ENCODE measurements at places on chromosomes 2 and 18.

- DNase-seq: no peak
These were observed 100.1 kb upstream of the TLK1 start for GRCh38 chr2:171260471-171261424.

- DNase-seq: no peak
These were observed 58.9 kb upstream of the ZNF516 start for GRCh38 chr18:76553715-76554546.

DNA sequence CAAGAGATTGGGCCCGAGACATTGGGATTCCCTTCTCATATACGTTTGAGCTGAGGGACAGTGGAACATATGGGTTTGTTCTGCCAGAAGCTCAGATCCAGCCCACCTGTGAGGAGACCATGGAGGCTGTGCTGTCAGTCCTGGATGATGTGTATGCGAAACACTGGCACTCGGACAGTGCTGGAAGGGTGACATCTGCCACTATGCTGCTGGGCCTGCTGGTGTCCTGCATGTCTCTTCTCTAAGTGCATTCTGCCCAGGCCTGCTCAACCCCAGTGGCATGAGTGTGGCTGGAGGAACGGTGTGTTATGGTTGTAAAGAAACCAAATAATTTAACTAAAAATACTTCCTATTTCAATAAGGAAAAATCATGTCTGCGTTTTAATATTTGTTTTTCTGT is 29.9 kb downstream of the CPO start:
- DNase-seq: no peak

DNA sequence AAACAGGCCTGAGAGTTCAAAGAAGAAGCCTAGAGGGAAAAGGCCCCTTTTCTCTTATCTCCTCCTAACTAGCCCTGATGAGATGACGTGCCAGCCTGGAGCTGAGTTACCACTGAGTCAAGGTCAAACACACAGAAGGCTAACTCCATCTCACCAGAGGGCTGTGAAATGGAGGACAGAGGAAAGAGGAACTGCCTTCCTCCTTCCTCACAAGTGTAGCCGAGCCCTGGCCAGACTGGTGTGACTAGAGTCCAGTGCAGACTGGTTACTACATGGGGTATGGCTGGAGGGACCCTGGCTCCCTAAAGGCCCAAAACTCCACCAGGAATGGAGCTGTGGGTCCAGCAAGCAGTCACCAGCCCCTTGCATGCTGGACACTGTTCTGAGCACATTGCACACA is 35.7 kb upstream of the GYPC start:
- DNase-seq: no peak

- DNase-seq: no peak
These were observed 385.0 kb upstream of the FAM98A start for GRCh38 chr2:33984131-33984530.

- DNase-seq: no peak
These were observed 1.9 kb downstream of the PER2 start for GRCh38 chr2:238286551-238286950.

DNA sequence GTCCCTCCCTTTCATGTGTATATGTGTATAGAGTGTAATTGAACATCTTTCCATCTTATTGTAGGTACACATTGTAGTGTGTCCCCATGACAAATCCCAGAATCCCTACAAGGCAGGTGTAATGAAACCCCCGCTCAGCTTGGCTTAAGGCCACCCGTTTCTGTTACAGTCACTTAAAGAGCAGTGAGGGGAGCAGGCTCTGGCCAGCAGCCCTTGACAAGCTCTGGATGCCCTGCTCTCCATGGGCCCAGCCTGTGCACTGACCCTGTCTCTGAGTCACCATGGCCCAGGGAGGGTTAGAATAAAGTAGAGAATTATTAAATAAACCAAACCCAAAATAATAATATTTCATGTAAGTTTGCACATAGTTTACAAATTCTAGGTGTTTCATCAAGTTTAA is 17.2 kb upstream of the MAL start:
- DNase-seq: no peak

DNA sequence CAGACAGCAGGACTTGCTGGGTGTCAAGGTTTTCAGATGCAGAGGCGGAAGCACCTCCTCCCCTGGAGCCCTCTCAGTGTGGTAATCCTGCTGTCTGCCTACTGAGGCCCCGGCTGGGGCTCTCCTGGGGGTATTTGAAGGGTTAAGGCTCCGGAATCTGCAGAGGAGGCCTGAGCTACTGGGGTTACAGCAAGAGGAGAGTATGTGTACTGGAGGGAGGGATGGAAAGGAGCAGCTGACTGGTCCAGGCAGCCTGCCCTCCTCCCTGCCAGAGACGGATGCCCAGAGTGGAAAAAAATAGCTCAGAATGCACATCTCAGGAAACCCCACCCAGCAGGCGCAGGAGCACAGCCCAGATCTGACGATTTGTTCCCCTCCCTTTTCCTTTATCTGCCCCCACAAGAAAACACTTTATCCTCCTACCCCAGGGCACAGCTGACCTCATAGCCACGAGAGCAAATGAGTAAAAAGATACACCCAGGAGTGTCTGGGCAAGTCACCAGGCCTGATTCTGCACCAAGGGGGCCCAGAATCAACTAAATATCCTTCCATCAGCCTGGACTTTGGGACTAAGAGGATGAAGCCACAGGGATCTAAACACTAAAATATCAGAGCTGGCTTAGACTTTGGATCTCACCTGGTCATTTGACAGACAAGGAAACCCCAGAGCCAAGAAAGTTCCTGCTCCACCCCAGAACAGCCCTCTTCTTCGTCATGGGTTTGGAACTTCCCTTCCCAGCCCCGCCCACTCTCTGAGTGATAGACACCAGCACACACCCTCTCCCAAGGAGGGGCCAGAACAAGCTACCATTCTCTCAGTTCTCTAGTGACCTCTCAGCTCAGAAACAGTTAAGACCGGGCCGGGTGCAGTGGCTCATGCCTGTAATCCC is 5.5 kb downstream of the TMBIM1 start:
- peak; percentile 89 for DNase-seq

DNA sequence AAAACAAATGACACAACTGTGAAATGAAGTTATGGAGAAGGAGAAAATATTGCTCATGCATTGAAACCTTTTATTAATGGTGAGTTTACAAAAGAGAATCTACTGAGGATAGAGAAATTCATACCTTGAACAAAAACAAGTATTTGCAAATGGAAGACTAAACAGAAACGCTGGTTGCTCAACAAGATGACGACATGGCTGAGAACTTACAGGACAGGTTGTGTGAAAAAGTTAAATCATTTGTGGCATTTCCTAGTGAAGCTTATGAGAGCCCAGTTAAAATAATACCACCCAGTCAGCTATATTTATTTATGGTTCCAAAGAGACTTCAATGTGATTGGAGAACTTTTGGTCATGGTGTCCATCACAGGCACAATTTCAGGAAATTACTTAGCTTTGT is 148.6 kb upstream of the PKDCC start:
- no peak for DNase-seq

DNA sequence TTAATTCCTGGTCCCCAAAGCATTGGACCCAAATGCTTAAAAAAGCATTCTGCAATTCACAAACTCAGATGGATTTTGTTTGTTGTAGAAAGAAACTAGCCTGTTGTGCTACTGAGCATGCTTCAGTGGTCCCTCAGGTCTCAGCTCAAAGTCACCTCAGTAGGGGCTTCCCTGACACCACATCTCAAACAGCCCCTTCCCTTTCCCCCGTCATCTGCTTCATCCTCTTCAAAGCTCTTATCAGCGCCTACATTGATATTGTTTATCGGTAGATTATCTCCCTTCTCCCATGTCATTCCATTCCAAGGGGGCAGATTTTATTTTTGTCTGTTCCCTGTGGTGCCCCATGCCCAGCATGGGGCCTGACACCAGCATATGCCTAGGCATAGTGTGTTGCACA is 172.9 kb downstream of the CELF4 start:
- DNase-seq: no peak

DNA sequence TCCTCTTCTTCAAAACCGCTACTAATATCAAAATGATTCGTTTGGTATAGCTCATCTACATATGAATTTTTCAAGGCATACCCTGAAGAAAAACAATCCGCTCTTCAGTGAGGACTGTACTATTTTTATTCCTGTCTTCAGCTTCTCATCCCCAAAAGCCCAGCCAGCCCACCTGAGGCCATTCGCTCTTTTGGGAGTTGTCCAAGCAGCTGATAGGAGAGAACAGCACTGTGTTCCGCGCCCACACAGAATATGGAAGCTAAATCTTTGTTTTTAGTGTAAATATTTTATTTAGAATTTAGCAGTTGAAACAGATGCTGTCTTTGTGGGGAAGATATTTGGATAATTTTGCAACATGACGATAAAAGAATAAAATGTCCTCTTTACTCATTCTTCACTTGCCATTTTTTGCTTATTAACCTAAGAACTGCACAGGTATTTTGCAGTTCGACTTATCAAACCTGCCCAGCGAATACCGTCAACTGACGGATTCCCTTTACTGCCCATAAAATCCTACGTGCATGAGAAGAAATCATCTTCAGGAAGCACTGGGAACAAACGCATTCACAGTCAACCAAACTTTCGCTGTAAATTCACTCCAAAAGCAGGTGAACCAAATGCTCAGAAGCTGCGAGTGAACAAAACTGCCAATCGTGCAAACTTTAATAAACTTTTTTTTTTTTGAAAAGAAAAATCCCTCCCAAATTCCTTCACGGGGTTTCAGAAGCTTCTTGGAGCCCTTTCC is 3.4 kb downstream of the ZNF521 start:
- no peak for DNase-seq

GRCh38 chr18:2970772-2971659 is 41.9 kb downstream of the LPIN2 start:
- DNase-seq: peak; percentile 60

Measured in activated naive CD4-positive, alpha-beta T cell treated with anti-CD3 and anti-CD28 coated beads, Interleukin-2, amount 10 ng/mL, durations not matched to agents 7 days and 5 days (primary cell).